ENCODE measurements at places on chromosomes 4 and X. TPM values are rescaled to one million over a fixed set of nuclear protein-coding genes. Genes with fewer than 3 reads are reported as not detected.

PPEF2 gene
- 0.05 TPM for polyA plus RNA-seq

F9 gene
- not detected for polyA plus RNA-seq

CD40LG gene
- polyA plus RNA-seq: not detected

GRCh38 chr4:77044461-77045150 is 31.2 kb downstream of the CCNI start:
- no peak for DNase-seq

DNA sequence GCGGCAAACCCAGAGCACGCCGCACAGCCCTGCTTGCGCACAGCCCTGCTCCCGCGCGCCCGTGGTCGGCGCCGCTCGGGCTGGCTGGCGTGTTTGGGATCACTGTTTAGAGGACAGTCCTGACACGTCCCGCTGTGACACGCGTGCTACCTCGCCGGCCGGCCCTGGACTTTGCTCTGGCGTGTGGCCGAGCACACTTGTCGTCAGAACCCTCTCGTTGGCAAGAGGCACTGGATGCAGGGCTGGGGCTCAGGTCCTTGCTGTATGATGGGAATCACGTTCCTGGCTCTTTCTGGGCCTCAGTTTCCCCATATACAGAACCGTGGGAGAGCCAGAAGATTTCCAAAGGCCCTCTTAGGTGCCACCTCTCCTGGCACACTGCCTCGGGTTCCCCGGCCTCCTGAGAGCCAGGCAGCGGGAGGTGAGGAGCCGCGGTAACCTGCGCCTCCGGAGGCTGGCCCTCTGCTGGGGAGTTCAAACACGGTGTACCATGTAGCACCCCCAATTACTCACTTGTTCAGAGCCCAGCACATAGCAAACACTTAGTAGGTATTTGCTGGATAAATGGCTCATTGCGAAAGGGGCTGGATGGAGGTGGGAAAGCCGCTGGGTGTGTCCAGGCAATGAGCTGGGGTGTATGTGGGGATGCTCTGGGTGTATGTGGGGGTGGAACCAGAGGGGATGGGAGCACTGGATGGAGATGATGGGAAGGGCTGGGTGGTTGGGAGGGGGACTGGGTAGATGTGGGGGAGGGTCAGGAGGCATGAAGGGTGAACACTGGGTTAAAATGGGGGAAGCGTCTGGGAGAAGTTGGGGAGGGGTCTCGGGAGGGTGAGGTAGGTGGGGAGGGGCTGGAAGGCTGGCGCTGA is 76.6 kb downstream of the HTRA3 start:
- no peak for DNase-seq

DNA sequence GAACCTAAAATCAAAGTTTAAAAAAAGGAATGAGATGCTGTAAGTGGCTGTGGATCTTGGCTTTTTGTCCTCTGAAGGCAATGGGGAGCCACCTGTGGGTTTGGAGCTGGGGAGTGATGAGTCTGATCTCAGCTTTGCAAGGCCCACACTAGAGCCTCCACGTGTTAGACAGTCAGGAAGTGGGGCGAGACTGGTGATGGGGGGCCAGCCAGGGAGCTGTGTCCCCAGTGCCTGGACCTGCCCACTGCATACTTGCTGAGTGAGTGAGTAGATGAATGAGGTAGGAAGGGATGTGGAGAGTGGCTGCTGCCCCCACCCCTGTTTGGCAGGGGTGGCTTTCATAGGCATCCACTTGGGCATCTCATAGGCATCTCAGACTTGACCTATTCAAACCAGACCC is 84.0 kb downstream of the NHSL2 start:
- DNase-seq: no peak

- DNase-seq: no peak
These were observed 1.7 kb upstream of the PCDH10 start for GRCh38 chr4:133147286-133147821.

- DNase-seq: no peak
These were observed 7.9 kb upstream of the KLHL8 start for GRCh38 chr4:87228262-87228860.

DNA sequence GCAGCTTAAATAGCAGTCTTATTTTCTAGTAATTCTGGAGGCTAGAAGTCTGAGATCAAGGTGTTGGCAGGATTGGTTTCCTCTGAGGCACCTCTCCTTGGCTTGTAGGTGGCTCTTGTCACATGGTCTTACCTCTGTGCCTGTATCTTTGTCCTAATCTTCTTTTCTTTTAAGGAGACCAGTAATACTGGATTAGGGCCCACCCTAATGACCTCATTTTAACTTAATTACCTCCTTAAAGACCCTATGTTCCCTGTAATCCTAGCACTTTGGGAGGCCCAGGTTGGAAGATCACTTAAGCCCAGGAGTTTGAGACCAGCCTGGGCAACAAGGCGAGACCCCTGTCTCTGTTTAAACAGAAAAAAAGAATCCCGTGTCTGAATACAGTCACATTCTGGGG is 38.9 kb downstream of the ARHGAP10 start:
- no peak for DNase-seq

GRCh38 chr4:22877486-22878052 is 184.8 kb downstream of the GBA3 start:
- no peak for DNase-seq

GRCh38 chr4:107991945-107992630 is 2.4 kb downstream of the HADH start:
- DNase-seq: no peak

DNA sequence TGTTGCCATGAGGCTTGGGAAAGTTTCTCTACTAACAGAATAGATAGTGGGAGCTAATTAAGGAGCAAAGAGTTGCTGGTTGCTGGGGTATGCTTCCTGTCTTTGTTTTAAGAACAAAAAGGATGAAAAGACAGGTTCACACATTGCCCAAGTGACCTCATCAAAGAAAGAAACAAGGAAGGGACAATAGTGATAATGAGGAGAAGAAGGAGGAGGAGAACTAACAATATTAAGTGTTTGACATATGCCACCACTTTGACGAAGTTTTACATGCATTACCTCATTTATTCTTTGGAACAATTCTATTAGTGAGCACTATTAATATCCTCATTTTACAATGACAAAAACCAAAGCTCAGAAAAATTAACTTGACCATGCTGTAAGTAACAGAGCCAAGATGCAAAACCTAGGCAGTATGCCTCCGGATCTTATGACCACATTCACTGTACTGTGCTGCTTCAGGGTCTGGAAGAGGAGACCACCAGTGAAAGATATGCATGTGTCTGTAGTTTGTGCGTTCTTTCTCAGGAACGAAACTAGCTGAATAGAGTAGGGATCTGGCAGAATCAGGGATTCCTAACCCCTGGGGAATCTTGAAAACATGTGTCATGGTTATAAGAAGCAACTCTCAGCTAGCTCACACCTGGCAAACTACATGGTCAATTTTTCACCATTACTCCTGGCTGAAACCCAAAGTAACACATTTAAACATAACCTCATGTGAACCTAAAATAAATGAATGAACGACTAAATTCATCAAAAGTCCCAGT is 83.8 kb downstream of the MOSPD2 start:
- no peak for DNase-seq

GRCh38 chrX:97863261-97863660 is 979.6 kb downstream of the RPA4 start:
- no peak for DNase-seq

DNA sequence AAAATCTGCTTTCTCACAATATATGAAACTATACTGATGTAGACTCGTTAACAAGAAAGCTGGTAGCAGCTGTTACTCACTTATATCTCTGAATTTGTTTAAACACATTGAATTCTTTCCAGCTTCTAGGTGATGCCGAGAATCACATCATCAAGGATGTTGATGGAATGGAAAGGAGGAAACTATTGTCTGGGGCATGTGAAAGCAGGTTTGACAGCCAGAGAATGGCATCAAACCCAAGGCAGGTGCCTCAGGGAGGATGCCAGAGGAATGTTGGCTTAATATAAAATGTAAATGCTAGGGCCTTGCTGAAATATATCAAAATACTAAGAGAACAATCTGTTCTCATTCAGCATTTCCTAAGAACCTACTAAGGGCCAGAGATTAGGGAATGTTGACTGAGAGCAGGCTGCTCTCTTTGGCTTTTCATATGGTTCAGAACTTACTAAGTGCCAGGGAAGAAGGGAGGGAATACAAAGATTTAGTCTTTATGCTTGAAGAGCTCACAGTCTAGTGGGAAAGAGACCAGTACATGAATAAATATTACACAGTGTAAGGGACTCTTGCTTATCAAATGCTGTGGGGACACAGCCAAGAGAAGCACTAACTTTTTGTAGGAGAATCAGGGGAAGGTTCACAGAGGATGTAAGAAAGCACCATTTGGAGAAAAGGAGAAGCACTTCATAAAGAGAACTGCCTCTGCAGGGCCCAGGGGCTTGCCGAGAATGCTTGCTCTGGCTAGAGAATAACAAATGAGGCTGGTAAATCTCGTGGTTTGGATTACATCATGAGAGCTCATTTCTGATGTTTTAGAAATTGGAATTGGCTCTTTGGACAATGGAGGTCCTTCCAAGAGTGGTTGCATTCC is 14.7 kb downstream of the SLIT2 start:
- DNase-seq: no peak

Data from psoas muscle (tissue), 8 donors.